Astrocyte (in vitro differentiated cells and primary cell): ENCODE measurements at places on chromosomes 11 and 22. TPM values are rescaled to one million over a fixed set of nuclear protein-coding genes. Genes with fewer than 3 reads are reported as not detected.

C11orf98 gene
- 60.0 and 69.8 TPM in 2 replicates for total RNA-seq

KDM4D gene
- 0.72 and 0.93 TPM in 2 replicates for total RNA-seq

MAPK8IP2 gene
- 4.7 and 5.9 TPM in 2 replicates for total RNA-seq

NCR3LG1 gene
- total RNA-seq, result 3.1 and 3.3 TPM in 2 replicates

CAVIN3 gene
- total RNA-seq, result 51.0 and 57.3 TPM in 2 replicates

RIMBP3B gene
- total RNA-seq, result 0.12 and 0.16 TPM in 2 replicates

SLC22A12 gene
- total RNA-seq, result not detected in 2 replicates

KRTAP5-7 gene
- total RNA-seq, result not detected in 2 replicates

DHCR7 gene
- 76.1 and 92.8 TPM in 2 replicates for total RNA-seq

LAYN gene
- 47.5 and 54.5 TPM in 2 replicates for total RNA-seq

CASP1 gene
- 1.6 and 1.9 TPM in 2 replicates for total RNA-seq

FADS2 gene
- total RNA-seq, result 180 and 287 TPM in 2 replicates

DLG2 gene
- total RNA-seq, result 1.8 and 2.8 TPM in 2 replicates

DCHS1 gene
- total RNA-seq, result 7.7 and 8.4 TPM in 2 replicates

GPHA2 gene
- total RNA-seq, result not detected in 2 replicates

PNPLA3 gene
- 8.3 and 10.8 TPM in 2 replicates for total RNA-seq

VWCE gene
- total RNA-seq, result 12.2 and 17.7 TPM in 2 replicates

CDC42BPG gene
- total RNA-seq, result 2.0 and 4.6 TPM in 2 replicates

POU2AF2 gene
- not detected in 2 replicates for total RNA-seq

MYO7A gene
- total RNA-seq, result 0.16 TPM in 1 of 2 replicates, not detected in the other

LRRN4CL gene
- total RNA-seq, result 0.17 and 0.43 TPM in 2 replicates

SYT7 gene
- total RNA-seq, result 3.7 and 3.8 TPM in 2 replicates
